ENCODE measurements at places on chromosomes 1 and 21.
A peak's percentile ranks its signal among the peaks of the same experiment; 100 is the strongest.

- DNase-seq: no peak
These were observed 185.6 kb upstream of the RAB4A start for GRCh38 chr1:229085291-229085690.

- DNase-seq: no peak
These were observed 15.0 kb upstream of the SLC16A1 start for GRCh38 chr1:112971006-112971405.

DNA sequence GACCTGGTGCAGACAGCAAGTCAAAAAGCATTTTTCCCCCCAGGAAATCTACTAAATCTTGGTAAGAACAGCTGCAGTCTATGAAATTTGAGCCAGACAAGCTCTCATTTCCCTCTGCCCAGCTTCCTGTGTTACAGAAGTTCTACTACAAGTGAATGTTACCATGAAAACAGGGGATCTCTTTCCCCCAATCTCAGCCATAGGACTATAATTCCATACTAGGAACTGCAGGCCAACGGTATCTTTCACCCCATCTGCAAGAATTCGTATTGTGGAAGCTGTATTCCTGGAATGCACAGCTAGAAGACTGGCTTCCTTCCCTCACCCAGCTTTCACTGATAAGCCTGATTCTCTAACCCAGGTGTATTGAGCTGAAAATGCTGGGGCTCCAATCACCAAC lies 1655.4 kb downstream of the BRINP3 start:
- DNase-seq: peak; percentile 26

- no peak for DNase-seq
These were observed 37.5 kb downstream of the SLC19A1 start for GRCh38 chr21:45504516-45505415.

DNA sequence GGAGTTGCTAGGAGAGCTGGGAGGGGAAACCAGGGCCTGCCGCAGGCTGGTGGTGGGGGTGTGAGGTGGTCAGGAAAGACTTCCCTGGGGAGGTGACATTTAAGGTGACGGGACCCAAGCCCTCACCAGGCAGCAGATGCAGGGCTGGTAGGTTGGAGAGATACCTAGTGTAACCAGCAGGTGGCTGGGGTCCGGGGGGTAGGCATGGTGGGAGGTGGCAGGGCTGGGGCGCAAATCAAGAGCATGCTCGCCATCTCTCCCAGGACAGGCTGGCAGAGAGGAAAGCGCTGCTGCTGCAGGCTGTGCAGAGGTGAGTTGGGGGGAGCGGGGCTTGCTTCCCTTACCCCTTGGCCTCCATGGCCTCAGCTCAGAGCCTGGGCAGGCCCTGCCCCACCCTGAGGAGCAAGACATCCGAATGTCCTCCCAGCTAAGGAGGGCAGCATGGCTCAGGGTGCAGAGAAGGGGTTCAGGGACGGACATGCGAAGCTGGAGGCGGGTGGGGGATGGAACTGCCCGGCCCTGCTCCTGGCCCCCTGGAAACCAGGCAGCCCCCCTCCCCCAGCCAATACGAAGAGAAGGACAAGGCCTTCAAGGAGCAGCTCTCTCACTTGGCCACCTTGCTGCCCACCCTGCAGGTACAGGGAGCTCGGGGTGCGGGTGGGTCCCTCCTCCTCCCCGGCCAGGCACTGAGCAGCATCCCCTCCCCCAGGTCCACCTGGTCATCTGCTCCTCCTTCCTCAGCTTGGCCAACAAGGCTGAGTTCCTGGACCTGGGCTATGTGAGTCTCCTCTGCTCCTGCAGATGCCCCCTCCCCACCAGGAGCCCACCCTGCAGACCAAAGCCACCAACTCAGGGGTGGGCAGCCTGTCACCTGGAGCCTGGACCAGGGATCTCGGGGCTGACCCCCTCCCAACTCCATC lies 4.0 kb downstream of the RNF207 start:
- no peak for DNase-seq

- no peak for DNase-seq
These were observed 4.9 kb upstream of the CAPN2 start for GRCh38 chr1:223707256-223708000.

- no peak for DNase-seq
These were observed 409.8 kb downstream of the MATN1 start for GRCh38 chr1:30313584-30313983.

DNA sequence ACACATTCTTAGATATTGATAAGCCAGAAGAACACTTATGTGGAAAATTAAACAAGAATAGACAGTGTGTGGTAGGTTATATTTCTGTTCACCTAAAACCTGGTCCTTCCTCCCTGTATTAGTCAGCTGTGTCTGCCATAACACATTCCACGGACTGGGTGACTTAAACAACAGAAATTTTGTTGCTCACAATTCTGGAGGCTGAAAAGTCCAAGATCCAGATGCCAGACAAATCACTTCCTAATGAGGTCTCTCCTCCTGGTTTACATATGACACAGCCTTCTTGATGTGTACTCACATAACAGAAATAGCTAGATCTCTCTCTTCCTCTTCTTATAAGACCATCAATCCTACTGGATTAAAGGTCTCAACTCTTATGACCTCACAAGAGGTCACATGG lies 25.7 kb downstream of the JMJD4 start:
- DNase-seq: no peak

DNA sequence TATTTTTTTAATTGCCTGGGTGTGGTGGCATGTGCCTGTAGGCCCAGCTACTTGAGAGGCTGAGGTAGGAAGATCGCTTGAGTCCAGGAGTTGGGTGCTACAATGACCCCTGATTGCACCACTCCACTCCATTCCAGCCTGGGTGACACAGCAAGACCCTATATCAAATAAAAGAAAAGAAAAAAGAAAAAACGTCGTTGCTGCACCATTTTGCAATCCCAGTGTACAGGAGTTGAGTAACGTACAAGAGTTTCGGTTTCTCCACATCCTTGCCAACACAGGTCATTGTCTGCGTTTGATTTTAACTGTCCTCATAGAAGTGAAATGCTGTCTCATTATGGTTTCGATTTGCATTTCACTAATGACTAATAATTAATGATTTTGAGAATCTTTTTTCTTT lies 7.9 kb downstream of the ZNF684 start:
- DNase-seq: no peak

DNA sequence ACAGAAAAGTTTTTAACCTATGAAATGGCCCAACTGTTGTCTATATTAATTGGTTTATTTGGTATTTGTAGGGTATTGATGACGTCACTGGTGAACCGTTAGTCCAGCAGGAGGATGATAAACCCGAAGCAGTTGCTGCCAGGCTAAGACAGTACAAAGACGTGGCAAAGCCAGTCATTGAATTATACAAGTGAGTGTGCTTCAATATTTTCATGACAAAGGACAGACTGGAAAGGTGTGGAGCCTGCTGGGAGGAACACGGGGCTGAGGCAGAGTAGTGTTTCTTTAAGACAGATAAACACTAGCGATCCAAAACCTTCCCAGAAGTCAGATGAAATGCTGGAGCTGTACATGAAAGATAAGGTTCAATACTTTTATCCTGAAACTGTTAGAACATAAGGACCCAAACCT lies 76.7 kb downstream of the AK4 start:
- no peak for DNase-seq

DNA sequence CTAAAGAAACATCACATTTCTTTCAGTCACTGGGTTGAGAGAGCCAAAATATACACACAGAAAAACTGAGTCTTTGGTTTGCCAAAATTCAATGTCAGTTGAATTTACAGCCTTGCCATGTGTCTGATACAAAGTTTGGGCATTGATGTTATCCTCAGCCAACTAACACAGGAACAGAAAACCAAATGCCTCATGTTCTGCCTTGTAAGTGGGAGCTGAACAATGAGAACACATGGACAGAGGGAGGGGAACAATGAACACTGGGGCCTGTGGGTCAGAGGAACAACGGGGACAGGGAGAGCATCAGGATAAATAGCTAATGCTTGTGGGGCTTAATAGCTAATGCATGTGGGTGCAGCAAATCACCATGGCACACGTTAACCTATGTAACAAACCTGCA lies 39.6 kb upstream of the C21orf91 start:
- no peak for DNase-seq

- no peak for DNase-seq
These were observed 478.3 kb downstream of the COL11A1 start for GRCh38 chr1:102630041-102630440.

DNA sequence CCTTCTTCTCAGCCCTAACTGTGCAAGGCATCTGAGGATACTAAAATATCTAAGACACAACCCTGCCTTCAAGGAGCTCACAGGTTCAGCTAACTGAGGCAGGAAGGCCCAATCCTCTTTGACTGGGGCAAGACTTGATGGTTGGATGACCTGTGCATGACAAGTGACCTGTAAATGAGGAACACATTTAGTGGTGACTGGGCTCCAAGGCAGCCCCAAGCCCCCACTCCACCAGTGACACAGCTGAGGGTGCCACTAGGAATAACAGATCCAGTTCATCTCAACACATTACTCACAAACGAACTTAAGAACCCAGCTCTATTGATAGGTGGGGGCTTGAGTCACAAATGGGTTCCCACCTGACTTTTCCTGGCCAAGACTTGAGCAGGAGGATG lies 244.7 kb upstream of the IRF2BP2 start:
- DNase-seq: no peak

GRCh38 chr21:35275776-35276175 lies 226.7 kb upstream of the RUNX1 start:
- DNase-seq: no peak

GRCh38 chr1:46816930-46817329 lies 18.1 kb downstream of the CYP4B1 start:
- DNase-seq: no peak

- no peak for DNase-seq
These were observed 7.1 kb downstream of the NBL1 start for GRCh38 chr1:19651141-19651737.

GRCh38 chr1:17739050-17739449 lies 16.1 kb upstream of the ACTL8 start:
- DNase-seq: no peak

GRCh38 chr1:244349103-244349531 lies 102.6 kb downstream of the ADSS2 start:
- no peak for DNase-seq

GRCh38 chr21:41759214-41759840 lies 7.5 kb downstream of the RIPK4 start:
- DNase-seq: no peak

DNA sequence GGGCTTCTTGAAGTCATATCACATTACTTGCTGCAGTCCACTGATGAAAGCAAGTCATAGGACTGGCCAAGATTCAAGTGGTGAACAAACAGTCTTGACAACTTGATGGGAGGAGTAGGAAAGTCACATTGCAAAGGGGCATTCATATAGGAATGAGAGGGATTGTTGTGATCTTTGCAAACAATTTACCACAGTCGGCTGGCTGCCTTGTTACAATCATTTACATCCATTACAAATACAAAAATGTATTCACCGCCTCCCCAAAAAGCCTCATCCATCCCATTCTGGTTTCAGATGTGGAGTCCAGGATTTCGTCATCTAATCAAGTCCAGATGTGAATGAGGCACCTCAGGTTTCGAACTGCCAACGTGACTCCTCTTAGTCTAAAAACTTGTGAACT lies 26.8 kb downstream of the GORAB start:
- no peak for DNase-seq

DNA sequence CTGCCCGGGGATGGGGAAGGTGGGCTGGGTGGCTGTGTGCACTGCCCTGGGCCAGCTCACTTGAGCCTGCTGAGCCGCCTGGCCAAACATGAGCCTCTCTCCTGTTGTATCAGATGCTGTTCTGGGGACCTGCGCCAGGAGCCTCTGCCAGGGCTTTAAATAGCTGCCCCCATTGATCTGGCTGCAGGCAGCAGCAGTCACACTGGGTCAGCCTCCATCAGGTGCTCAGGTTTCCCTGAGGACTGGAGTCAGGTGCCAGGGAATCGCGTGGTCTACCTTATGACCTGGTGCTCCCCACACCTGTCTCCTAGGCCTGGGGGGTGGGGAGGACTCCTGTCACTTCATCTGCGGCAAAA lies 700 bp upstream of the CCDC28B start:
- no peak for DNase-seq

DNA sequence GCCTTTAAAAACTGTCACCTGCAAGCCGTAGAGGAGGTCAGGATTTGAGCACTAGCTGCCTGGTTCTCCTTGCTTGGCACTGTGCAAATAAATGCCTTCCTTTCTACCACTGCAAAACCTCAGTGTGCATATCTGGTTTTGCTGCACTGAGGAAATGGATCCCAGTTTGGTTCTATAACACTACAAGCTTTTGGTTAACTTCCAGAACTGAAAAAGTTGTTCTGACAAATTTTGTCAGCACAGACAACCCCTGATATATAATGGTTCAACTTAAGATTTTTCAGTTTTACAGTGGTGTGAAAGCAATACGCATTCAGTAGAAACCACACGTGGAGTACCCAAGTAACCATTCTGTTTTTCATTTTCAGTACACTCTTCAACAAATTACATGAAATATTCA lies 29.8 kb upstream of the GALNT2 start:
- DNase-seq: no peak

DNA sequence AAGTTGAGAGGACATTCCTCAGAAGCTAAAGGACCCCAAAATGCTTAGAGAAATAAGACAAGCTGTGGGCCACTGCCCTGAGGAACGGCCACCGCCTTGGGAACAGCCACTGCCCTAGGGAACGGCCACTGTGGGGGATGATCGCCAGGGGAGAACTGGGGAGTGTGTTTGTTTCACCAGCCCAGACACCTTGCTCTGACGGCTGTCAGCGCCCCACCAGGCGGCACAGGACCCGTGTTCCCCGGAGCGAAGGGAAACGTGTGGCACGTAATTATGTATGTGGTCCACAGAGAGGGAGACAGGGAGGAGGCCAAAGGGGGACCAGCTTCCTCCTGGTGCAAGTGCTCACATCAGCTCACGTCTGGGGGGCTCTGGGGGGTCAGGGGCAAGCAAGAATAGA lies 45.8 kb upstream of the RIPK4 start:
- no peak for DNase-seq
